Stimulated activated CD4-positive, alpha-beta T cell treated with anti-CD3 and anti-CD28 coated beads, Interleukin-4, amount 100 ng/mL, for 4 hours (primary cell): ENCODE measurements at places on chromosomes 13 and 19.
A peak's percentile ranks its signal among the peaks of the same experiment; 100 is the strongest.

DNA sequence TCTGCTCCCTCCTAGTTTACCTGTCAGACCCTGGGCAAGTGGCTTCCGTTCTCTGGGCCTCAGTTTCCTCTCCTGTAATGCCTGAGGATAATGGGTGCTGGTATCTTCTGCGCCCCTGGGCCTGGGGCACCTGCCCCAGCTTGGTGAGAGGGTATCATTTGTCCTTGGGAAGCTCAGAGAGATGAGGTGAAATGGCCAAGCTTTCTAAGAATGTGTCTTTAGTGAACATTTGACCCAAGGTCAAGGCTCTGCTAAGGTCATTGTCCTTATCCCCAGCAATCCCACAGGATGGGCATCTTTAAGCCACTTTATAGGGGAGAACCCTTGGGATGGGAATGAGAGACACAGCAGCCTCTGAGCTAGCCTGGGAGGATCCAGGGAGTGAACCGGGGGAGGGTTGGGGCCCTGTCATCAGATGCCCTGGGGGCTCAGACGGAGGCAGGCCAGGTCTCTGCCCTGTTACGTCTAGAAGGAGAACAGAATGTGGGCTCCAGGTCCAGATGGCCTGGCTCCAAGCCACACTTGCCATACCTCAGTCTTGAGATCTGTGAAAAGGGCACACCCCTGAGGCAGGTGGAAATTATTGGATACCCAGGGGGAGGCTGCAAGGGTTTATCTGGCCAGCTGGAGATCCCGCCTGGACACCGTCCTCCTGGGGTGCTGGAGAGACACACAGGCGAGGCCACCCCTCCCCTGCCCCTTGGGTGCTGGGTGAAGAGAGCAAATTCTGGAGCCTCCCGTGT lies 1.1 kb upstream of the NFIC start:
- DNase-seq = no peak

DNA sequence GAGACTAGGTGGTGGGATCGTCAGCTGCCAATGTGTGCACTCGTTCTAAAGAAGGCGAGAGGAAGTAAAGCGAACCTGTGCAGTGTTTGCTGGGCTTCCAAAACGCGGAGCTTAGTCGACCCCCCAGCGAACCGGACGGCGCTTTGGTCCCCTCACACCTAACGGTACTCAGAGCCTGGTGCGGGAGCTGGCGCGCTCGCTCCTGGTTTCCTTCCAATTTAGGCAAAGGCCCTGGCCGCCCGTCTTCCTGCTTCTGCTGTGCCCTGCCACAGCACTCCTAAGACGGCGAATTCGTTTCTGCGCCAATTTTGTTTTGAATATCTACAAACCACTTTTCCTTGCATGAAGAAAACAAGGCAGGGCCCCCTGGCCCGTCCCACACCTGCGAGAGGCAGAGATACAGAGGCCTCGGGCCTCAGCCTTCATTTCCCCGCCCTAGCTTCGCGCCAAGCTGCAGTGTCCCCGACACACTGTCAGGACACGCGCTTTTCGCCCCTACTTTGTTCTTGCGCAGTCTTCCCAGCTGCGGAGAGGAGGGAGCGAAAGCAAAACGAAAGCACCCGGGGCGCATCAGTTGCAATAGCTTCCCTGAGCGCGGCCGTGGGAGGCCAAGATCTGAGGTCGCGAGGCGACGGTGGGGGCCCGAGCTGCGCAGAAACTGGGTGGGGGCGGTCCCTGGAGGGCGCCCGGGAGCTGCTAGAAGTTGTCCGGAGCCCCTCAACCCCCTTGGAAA lies 111.9 kb downstream of the KCNRG start:
- peak; percentile 78 for DNase-seq

- no peak for DNase-seq
These were observed 97.2 kb upstream of the ARHGEF7 start for GRCh38 chr13:111017755-111018459.

- DNase-seq = no peak
These were observed 146.5 kb downstream of the LACC1 start for GRCh38 chr13:44026194-44026593.

DNA sequence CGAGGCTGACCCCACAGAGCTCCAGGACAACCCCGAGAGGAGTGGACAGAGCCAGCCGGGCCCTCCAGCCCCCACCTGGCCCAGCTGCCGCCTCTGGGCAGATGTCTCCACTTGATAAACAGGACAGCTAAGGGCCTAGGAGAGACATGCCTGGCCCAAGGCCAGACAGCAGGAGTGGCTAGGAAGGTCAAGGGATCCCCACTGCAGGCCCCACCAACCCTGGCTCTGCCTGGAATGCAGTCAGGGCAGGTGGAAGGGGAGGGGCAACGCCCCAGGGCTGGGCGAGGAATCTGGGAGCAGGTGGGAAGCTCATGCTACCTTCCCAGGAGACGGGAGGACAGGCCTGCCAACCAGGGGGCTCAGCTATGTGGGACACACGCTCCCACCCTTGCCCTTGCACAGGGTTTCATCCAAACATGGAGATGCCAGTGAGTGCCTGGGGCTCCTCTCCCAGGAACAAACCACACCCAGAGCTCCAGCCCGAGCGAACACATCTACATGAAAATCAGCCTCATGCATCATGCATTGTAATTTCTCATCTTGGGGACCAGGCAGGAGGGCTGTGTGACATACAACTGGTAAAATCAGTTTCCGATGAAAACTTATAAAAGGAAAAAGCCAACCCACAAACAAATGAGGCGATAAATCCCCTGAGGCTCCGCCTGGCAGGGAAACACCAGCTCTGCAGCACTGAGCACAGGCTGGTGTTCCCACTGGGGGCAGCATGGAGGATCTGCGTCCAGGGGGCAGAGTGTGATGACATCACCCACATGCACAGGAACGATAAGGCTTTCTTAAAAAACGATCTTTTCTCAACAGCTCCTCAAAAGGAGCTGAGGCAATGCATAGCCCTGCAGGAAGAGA lies 25.0 kb downstream of the SH3GL1 start:
- no peak for DNase-seq

- DNase-seq = no peak
These were observed 29.1 kb upstream of the CSNK1A1L start for GRCh38 chr13:37134411-37135041.

- no peak for DNase-seq
These were observed 13.9 kb upstream of the FBXO27 start for GRCh38 chr19:39046037-39046821.

DNA sequence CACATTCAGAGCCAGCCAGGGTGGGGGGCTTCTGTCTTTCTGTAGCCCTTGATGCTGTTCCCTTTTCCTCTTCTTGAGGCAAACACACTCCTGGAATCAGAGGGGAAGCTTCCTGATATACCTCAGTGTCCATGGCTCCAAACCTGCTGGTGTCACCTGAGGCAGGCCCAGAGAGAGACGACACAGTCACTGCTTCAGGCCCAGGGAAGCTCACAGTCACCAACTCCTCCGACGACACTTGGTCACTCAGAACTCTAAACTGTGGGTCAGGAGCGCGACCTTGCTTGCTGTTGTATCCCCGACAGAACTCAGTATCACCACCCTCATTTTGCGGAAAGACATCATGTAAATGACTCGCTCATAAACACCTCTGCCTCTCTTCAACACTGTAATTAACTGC lies 1.1 kb downstream of the ATP13A1 start:
- DNase-seq = no peak

- peak; percentile 80 for DNase-seq
These were observed 11.9 kb downstream of the LTBP4 start for GRCh38 chr19:40612831-40613689.

DNA sequence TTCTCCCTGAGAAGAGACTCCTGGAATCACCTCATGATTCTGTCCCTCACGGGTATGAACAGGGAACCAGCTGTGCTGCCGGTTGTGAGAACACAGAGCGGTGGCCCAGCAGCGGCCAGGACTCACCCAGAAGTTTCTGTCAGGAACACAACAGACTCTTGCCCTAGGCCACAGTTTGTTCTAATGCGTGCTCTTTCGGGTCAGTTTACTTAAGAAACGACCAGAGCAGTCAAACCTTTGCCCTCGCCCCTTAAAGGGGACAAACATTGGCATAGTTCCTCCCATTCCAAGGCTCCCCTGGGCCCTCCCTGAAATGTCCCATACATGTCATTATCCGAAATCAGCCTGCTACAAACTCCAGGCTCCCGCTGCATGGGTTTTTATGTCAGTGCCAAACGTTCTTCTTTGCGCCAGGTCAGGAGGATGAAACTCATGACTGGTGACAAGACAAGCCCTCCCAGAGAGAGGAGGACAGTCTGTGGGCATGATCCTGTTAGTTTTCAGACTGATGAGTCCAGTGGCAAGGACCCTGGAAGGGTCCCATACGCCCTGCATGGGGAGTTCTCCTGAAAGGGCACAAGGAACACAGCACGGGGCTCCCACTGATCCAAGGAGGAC lies 18.3 kb downstream of the ZIC5 start:
- no peak for DNase-seq

DNA sequence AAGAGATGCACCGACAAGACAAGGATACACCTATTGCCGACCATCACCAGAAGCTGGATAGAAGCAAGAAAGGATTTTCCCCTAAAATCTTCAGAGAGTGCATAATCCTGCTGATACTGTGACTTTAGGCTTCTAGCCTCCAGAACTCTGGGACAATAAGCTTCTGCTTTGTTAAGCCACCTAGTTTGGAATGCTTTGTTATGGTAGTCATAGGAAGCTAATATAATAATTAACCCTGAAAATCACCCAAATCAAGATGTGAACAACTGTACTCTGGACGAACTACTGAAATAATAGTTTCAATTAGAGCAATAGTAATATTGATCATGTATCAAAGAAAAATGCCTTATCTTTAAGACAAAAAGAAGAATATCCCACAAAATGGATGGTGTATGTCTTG lies 524.6 kb downstream of the EFNB2 start:
- no peak for DNase-seq

DNA sequence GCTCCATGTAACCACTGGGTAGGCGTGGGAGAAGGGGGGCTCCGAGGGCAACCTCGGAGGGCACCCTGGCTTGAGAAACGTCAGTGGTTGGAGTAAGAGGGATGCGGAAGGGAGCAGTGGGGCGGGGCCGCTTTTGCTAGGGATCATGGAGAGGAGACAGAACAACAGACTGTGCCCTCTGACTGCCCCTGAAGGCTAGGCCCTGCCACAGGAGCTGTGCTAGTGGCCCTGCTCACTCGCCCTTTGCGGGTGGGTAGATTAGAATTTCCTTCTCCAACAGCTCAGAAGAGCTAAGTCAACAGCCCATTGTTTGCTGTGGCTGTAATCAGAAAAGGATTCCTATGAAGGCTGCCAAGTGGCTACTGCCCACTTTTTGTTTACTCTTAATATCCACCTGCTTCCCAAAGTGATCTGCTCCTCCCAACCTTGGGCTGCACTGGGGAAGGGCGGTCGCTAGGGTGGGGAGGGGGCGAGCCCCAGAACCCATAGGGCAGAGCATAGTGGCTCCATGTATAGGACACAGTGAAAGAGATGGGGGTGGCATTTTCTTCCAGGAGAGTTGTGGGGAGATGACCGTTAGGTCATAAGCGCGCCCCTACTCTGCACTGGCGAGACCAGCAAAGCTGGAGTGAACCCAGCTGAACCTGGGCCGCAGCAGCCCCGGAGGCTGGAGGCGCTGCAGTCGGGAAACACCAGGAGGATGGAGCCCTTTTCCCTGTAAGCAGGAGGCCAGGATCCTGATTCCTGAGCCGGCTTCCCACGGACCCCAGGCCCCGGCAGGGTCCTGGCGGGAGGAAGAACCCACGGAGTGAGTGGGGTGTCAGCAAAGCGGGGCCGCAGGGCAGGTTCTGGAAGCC lies 1.9 kb upstream of the C1QTNF9 start:
- no peak for DNase-seq

DNA sequence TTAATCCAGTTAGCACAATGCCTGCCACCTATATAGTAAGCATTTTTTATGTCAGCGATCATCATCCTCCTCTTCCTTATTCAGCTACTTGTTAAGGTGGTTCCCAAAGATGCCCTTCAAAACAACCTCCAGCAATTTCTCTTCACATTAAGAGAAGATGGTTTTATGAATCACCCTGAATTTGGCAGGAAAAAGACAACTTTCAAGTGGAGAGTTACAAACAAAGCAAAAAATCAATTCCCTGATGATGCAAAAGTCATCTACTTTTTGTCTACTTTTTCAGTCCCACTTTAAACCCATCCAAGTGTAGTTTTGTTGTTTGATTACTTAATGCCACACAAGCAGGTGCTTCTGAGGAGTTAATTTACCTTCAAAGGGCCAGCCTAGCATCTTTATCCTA lies 139.1 kb upstream of the SERP2 start:
- no peak for DNase-seq

DNA sequence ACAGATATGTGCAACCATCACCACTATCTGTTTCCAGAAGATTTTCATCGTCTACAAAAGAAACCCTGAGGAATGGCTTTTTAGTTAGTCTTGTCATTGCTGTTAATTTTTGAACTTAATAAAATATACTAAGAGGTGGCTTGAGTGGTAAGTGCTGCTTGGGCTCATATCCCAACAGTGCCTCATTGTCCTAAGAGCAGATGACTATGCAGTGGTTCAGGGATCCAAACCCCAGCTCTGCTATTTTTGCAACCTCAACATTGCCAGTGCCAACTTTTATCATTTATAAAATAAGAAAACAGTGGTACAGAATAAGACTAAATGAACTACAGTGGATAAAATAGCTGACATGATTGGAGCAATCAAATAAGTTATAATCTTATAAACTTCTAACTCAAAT lies 123.2 kb upstream of the SLC7A1 start:
- no peak for DNase-seq

- peak; percentile 43 for DNase-seq
These were observed 441.5 kb upstream of the KLF12 start for GRCh38 chr13:74575729-74576125.

GRCh38 chr19:52901842-52902241 lies 4.4 kb upstream of the ZNF320 start:
- no peak for DNase-seq

DNA sequence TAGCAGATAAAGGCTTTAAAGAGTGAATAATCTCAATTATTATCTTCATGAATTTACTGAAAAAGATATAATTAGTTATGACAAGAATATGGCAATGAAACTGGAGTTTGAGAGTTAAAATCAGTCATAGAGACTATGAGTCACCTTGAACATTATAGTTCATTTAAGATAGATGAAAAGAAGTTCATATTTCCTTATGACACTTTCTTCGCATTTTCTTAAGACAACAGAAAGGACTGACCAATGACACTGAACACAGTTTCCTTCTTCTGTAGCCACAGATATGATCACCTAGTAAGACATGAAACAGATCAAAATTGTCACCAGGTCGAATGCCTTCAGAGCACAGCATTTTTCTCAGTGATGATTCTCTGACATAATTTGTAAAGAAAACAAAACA lies 202.1 kb downstream of the KLF12 start:
- no peak for DNase-seq

- DNase-seq = no peak
These were observed 403.5 kb downstream of the FGF9 start for GRCh38 chr13:22074403-22074802.
